LoVo (cell line): ENCODE measurements at places on chromosomes 2 and 18.

- DNase-seq, result no peak
Measured at GRCh38 chr2:203809991-203810510, 57.5 kb upstream of the CTLA4 start.

DNA sequence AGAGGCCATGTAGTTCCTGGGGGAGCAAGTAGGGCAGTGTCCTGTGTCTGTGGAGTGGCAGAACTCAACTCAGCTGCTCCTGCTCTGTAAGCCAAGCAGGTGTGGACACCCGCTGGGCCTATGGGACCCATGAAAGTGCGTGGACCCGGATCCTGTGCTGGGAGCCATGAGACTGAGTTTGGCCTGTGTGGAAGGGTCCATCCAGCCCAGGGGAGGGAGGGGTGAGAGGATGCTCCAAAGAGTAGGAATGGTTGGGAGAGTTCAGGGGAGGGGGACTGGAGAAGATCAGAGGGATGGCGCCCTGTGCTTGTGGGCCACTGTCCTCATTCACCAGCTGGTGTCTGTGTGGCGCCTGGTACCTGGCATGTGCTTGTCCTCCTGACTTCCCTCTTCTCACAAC, 226.4 kb upstream of the HS6ST1 start:
- no peak for DNase-seq

GRCh38 chr2:117718048-117718447, 96.4 kb upstream of the DDX18 start:
- no peak for DNase-seq

GRCh38 chr18:69882965-69883668, 64.6 kb downstream of the CD226 start:
- no peak for DNase-seq

DNA sequence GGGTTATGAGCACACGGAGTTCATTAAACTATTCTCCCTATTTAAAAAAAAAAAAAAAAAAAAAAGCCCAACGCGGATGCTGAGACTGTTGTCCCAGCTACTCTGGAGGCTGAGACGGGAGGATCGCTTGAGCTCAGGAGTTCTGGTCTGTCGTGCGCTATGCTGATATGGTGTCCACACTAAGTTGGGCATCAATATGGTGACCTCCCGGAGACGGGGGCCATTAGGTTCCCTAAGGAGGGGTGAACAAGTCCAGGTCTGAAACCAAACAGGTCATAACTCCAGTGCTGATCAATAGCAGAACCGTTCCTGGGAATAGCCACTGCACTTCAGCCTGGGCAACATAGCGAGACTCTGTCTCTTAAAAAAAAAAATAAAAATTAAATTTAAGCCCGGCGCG, 12.9 kb upstream of the ANKRD53 start:
- DNase-seq, result no peak

DNA sequence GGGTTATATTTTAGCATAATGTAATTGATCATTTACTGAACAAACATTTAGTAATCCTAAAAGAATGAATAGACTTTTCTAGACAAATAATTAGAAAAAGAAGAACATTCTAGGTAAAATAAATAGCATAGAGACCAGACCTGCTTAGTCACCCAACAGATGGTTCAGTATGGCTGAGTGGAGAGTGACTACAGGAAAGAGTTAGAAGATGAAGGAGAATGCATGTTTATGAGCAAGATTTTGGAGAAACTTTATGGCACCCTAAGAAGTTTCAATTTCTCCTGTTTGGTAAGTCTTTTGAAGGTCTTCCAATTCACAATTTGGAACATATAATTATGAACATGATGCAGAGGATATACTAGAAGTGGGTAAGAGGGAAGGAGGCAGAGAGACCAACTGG, 32.9 kb downstream of the FAP start:
- no peak for DNase-seq

DNA sequence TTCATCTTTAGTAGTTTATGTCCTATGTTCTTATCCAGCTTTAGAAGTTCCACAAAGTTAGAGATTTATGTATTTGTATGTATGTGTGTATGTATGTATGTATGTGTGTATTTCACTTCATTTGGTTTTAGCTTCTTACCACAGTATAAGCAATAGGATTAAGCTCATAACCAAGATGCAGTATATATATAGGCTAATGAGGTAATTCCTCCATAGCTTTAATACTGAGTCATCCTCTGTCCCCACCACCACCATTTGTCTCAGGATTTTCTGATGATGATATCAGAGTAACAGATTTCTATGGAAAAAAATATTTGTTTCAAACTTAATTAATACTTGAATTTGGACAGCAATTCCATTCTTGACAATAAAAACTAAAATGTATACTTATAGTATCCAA, 159.2 kb downstream of the SOX11 start:
- no peak for DNase-seq

DNA sequence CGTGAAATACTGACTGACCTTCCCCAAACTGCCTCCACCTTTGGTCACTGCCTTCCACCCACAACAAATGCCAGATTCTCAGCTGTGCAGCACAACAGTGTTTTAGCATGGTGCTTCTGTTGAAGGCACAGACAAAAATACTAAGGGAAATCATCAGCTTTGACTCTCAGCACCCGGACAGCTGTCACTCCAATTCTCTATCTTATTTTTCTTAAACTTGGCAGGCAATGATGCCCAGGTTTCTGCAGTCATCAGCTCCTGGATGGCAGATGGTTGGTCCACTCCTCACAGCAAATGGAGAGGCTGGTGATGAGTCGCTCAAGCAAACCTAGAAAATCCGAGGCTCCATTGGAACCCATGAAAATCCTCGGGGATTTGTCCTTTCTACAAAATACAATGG, 2.9 kb upstream of the FAM124B start:
- no peak for DNase-seq

DNA sequence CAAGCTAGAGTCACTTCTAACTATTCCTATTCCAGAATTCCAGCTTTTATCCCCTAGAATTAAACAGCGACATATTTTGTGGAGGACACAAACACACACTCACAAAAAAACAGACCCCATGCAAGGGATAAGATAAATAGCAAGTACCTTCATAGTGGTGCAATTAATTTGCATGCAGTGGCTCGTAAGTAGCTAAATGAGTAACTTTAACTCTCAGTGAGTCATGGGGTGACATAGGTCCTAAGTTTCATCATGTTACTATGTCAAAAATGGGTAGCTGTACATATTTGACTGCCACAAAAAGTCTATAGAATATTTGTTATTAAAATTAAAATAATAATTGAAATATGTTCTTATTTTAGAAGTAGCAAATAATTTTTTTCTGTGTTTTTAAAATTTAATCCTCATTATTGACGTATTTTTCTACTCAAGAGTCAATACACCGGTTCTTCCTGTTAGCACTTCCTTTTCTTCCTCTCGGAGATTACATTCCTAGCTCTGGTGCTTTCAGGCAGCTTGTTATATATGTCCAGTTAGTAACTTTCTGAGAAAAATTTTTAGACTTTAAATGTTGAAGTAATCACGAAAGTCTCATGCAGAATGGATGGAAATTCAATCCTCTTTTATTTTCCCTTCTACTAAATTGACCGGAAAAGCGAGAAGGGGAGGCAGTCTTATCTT, 247.0 kb downstream of the KCNH7 start:
- no peak for DNase-seq

DNA sequence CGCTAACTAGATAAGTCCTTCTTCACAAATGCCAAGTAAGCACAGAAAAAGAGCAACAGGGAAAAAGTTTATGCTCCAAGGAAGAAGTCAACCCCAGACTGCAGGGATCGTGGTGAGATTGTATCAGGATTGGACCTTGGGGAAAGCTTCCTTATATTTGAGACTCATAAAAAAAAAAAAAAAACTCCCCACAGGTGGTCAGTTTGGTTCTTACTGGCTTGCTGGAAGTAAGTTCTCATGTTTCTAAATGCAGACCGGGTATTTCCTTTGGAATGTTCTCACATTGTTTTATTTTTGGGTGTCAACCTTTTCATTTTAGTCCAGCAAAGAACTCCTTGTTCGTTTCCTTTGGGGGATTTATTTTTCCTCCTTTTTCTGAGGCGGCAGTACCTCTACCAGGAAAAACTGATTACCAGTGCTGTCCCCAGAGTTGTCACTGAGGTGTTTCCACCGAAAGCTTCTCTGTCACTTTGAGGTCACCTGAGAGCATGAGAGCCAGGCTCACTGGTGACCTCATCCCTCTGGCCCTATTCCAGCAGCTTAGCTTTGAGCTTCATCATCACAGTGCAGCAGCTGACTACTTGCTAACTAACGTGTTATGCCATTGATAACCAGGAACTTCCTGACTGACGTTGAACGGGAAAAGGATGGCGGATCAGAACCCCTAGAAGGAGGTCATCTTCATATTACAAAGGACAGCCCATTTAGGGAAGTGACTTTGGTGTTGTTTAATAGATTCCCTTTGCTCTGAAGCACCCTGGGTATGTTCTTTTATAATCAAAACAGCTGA, 16.8 kb upstream of the ATP8B1 start:
- DNase-seq, result peak; percentile 84

DNA sequence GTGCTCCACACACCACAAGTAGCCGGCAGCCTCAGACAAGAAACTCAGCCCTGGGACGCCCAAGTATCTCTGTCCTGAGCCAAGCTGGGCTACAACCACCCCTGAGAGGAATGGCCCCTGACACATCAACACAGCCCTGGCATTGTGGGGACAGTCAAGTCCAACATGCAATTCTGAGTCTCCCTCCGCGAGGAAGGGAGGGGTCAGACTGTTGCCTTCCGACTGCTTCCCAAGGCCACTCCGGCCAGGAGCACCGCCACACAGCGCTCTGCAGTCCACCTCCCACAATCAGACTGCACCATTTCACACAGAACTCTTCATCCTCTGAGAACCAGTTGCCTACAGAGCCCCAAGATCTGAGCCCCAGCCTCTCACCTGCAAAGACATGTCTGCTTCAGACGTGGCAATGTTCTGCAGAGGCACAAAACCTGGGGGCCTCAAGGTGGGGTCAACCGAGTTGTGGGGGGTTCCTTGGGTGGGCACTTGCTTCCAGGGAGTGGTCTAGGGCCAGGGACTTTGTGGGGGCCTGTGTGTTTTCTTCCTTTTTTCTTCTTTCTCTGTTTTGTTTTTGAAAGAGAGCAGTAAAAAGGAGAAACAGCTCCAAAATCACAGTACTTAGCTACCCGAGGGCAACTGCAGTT, 76.7 kb upstream of the SALL3 start:
- no peak for DNase-seq

- DNase-seq, result no peak
Measured at GRCh38 chr2:23695890-23696751, 230.8 kb downstream of the ATAD2B start.

DNA sequence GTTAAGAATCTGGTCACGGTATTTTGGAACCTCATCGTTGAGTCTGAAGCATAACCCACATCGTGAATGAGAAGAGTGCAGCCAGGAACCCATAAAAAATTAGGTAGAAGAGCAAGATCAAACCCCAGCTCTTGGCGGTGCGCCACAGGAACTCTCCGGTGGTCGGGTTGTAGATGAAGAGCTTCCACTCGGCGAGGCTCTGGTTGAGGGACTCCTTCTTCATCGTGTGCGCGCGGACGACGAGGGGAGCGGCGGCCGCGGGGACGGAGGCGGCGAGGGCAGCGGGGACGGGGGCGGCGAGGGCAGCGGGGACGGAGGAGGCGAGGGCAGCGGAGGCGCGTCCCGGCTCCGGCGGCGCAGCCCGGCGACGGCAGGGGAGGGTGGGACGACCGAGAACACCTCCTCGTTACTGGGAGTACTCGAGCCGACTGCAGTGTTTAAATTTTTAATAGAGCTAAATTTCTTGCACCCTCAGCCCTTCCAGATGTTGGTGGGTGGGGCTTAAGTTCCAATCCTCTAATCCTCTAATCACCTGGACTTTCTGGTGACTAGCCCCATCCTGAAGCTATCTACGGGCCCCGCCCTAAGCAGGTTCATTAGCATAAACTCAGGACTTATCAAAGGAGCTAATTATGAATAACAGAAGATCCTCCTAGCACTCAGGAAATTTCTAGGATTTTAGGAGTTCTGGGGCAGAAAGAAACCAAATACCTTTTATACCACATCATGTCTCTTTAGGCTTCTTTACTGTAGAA, 20.4 kb upstream of the PAPOLG start:
- DNase-seq, result peak; percentile 34

DNA sequence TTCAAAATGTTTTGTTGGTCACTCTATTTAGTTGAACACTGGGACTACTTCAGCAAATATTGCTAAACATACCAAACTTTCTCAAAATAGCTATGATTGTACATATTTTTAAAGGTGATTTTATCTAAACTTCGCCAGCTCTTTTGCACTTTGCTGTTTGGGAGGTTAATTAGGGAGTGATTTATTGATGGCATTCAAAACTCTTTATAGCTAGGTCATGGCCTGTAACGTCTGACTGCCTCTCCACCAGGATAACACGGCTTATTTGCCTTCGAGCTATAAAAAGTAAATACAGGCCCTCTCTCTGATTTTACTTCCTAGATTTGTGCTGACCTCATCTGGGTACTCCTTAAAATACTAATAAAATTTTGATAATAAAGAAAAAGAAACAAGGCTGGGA, 931.9 kb downstream of the DCDC2C start:
- no peak for DNase-seq

DNA sequence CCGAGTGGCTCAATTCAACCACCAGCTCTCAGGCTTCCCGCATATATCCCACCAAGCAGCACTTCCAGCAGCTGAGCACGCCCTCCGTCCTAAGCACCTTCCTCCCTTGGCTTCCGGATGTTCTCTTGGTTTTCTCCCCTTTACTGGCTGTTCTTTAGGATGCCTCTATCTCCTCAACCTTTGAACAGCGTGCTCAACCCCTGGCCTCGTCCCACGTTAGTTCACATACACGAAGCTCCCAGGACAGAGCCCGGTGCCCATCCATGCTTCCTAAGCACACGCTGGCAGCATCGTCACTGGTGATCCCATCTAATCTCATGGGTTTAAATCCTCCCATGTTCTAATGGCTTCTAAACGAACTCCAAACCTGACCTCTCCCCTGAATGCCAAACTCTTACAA, 3.7 kb downstream of the CYS1 start:
- no peak for DNase-seq
